Stimulated activated CD8-positive, alpha-beta memory T cell treated with anti-CD3 and anti-CD28 coated beads, Interleukin-15, amount 100 ng/mL, for 1 hour (primary cell): ENCODE measurements at places on chromosomes 4 and X.

DNA sequence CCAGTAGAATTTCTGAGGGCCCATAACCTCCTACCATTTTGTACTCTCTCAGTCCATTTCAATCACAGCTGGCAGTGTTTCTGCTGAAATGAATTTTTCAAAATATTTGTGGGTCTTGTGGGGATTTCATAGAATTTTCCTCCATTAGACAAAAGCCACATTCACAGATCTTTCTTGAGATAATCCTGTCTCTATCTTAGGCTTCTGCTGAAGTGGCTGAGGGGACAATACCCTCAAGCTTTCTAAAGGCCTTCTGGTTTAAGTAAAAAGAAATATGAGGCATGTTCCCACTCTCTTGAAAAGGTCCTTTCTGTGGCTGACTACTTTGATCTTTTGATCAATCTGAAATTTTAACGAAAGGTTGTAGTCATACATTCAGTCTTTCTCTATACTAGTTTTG lies 1930.0 kb upstream of the AGA start:
- DNase-seq, result no peak

DNA sequence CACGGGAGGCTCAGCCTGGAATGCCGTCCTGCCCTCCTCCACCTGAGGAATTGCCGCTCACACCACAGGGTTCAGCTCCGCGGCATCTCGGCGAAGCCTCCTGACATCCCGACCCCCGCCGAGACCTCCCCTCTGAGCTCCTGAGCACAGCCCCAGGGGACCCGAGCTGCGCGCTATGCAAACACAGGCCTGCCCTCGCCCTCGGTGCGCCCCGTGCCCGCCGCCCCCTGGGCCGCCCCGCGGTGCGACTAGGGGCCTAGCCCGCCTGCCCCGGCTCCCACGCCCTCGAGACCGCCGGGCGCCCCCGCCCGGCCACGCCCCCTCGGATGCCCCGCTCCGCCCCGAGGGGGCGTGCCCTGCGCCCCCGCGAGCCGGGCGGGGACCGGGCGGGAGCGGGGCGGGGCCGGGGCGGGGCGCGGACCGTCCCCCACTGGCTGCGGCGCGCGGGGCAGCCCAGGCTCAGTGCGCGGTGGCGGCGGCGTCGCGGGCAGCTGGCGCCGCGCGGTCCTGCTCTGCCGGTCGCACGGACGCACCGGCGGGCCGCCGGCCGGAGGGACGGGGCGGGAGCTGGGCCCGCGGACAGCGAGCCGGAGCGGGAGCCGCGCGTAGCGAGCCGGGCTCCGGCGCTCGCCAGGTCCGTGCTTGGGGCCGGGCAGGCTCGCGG lies at the start of gene FGFR3:
Gene FGFR3, plus strand, starts transcription at position 462 of the 664 bp plus-strand sequence. CDS start 642 bp downstream, outside the sequence.
- DNase-seq, result no peak

GRCh38 chr4:105014234-105014633 lies 132.4 kb upstream of the TET2 start:
- no peak for DNase-seq

DNA sequence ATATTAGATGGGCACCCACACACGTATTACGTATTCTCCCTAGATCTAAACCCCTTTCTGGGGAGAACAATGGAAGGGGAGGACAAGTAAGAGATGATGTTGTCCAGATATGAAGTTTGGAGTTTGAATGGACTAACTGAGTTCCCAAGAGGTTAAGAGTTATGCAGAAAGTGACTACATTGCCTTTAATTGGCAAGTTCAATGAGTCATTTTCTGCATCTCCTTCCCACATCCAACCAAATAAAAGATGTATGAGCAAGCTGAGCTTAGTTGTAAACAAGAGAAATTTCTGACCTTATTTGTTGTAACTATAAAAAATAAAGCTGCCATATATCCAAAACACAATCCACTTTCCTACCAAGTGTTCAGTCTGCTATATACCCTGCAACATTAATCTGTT lies 50.5 kb downstream of the TIGD2 start:
- DNase-seq, result no peak

DNA sequence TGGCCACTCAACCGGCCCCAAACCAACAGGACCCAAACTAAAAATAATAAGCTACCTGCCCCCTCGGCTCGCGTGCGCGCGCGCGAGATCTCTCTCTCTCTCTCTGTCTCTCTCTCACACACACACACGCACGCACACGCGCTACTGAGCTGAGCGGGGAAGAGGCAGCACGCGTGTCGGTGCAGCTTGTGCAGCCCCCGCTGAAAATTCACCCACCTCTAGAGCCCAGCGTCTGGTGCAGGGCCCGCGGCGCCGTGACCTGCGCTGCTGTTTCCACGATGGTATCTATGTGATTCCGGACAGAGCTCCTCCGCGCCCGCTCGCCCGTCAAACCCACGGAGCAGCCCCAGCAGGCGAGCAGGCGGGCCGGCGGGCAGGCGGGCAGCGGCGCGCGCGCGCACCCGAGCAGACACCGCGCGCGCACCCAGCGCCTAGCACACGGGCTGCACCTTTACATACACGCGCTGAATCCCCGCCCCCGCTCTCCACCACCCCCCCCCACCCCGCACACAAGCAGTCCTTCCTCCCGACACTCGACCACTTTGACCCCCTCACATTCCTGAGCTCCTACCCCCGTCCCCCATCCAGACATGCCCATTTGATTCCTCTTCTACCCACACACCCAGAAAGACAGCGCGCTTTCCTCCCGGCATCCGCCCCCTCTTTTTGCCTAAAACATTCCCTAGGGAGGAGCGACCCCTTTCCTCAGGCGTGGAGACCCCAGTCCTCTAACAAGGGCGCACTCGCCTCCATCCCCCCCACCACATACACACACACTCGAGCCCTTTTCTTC lies 1.0 kb downstream of the SLITRK4 start:
- DNase-seq, result no peak

DNA sequence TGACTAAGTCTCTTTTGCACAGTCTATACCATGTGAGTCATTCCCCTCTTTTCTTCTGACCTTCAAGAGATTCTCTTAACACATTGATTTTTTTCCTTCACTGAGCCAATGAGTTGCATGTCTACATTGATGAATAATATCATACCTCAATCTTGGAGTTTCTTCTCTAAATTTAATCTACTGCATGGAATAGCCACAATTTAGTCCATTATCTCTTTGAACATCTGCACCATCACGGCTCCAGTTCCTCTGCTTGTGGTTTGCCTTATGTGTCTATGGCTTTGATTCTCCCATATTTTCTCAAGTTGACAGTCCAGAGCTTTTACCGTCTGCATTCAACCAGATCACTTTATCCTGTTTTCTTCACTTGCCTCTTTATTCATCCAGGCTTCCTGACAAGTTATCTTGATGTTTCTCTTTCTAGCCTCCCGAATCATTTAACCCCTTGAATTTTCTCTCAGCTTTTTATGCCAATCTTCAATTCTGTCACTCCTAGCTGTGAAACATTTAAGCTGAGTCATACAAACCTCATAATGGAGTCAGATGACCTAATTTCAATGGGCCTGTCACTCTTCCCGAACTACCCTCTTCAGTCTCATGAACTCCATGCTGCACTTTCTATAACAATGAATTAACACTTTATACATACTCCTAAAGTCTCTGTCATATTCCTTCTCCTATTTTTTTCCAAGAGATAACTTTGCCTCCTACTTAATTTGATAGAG lies 222.3 kb downstream of the CPE start:
- no peak for DNase-seq

GRCh38 chr4:139146926-139147629 lies 29.9 kb downstream of the ELF2 start:
- no peak for DNase-seq

DNA sequence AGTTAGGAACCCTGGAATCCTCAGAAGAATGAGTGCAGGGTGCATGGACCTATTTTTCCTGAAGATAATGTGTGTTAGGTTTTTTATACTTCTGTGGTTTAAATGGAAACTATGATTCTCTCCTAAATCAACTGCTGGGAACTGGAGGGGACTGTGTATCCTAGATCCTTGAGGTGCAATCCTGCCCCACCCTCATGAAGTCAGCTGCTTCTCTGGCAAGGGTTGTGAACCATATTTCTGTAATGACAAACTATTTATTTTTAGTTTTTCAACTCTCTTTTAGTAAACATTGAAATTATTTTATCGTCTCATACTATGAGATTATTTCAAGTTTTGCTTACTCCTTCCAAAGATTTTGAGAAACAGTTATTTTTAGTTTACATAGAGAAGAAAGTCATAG lies 25.8 kb upstream of the VEGFC start:
- DNase-seq, result no peak
